ACHN (cell line): ENCODE measurements at places on chromosomes 5 and 9.

DNA sequence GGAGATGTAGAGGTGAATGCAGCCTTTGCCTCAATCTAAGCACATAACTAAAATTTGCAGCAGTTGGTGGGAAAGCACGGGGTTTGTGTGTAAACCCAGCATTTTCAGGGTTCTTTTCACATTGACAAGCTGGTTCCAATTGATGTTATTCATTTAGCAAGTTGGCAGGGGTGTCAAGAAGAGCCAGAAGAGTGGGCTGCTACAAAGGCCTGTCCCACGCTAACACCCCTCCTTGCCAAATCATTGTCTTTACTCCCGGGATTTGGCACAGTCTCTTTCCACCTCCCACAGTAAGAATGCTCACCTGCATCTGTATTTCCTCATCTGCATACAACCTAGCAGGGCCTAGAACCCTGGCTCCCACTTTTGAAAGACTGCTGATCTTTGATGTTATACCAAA lies 11.8 kb downstream of the RGMB start:
- no peak for DNase-seq

- no peak for DNase-seq
These were observed 548.2 kb upstream of the CLINT1 start for GRCh38 chr5:158406884-158407823.

- no peak for DNase-seq
These were observed 76.8 kb downstream of the PALM2AKAP2 start for GRCh38 chr9:109856785-109857184.

GRCh38 chr5:147208134-147208533 lies 26.7 kb upstream of the STK32A start:
- no peak for DNase-seq

DNA sequence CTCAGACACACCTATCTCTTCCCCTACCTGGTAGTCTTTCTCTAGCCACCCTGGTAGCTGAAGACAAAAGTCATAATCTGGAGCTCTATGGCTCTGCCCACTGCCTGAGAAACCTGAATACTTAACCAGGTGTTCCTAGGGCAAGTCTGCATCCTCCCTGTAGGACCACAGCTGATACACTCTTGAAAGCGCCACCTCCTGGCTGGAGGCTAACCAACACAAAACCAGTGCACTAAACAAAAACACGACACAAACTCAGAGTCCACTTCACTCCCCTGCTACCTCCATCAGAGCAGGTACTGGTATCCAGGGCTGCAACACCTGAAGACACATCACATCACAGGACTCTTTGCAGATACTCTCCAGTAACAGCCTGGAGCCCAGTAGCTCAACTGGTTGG lies 84.6 kb upstream of the ANXA1 start:
- DNase-seq: no peak

- peak; percentile 43 for DNase-seq
These were observed at the start of gene GCNT4 for GRCh38 chr5:75052192-75053053. Gene GCNT4 (minus strand): TSS chr5:75052558. CDS start chr5:75030037, 22,521 bp downstream.

DNA sequence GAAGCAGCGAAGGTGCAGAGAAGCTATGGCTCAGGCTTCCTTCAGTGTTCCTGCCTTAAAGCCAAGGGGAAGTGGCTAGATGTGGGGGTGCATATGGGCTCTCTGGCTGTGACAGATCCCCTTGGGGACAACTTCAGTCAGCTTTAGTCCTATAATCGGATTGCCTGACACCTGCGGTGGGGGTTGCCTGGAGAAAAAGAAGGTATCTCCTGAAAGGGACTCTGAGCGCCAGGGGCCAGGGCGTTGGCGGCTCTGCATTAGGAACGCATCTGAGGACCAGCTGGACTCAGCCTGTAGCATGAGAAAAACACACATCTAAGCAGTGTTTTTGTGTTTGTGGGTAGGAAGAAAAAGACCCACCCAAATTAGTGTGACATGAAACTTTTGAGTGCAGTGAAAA lies 84.3 kb upstream of the OTULINL start:
- no peak for DNase-seq

DNA sequence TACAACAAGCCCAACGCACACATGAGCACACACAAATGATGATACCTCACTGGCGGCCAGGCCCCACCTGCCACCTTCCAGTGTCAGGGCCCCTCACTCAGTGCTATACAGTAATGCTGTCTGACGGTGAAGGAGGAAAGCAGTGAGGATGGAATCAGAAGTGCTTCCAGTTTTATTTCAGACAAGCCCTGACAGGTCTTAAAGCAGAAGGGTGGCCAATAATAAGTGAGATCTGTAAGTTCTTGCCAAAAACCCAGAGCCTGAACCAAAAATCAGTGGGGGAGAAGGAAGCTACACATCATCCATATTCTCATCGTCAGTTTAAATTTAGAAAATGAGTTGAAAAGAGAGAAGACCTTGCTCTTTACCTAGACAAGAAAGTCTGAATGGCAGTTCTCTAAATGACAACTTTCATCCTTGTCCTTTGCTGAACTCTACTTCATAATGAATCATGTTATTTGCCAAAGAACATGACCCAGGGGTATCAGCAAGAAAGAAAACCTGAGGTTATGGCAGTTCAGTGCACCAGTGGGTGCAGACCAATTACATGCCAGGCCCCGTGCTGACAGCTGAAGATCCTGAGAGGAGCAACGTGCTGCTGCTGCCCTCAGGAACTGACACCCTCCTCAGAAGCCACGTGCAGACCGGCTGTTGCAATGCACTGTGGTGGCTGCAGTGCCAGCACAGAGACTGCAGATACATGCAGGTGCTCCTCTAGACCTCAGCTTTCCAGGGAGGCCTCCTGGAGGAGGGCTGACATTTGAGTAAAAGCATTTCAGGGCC lies 118.7 kb downstream of the DROSHA start:
- no peak for DNase-seq

DNA sequence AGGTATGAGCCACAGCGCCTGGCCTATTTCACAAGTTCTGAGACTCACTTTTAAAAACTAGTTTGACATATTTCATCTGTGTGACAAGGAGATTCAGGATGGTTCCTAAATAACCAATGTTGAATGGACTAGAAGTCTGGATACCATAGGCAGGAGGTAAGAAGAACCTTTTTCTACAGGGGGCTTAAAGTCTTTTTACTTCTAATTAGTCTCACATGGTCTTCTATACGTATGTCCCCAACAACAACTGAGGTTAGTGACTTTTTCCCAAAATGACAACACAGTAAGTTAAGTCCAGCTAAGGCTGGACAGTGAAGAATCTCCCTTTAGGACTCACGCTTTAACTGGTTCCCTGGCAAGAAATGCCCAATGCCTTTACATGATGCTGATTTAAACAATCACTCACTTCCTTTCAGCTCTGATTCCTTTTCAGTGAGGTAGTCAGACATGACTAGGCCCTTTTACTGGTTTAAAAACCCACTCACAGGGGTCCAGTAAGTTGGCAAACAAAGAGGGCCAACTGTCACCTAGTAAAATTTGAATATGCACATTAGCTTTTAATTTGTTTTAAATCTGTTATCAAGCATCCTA lies 12.1 kb upstream of the HAUS6 start:
- DNase-seq: no peak

GRCh38 chr5:317086-317811 lies 4.3 kb upstream of the AHRR start:
- DNase-seq: peak; percentile 71

DNA sequence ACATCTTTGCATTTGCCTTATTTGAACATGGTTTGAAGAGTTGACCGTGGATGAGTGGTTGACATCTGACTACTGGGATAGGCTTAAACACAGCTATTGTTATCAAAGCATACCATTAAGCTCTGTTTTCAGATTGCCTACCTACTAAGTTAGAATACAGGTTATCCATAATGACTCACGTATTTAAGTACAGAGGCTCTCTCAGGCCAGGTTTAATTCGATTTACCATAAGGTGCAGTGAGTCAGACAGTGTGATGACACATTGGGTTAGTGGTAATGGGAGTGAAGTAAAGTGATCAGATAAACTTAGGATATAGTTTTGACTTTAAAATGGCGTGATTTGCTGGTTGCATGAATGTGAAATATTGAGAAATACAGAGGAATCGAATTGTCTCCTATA lies 732.0 kb upstream of the CTNND2 start:
- no peak for DNase-seq

GRCh38 chr5:148515460-148515859 lies 131.7 kb downstream of the FBXO38 start:
- no peak for DNase-seq

- DNase-seq: no peak
These were observed 50.9 kb downstream of the GOLPH3 start for GRCh38 chr5:32123058-32123805.

GRCh38 chr5:39274398-39275085 lies 55.2 kb upstream of the FYB1 start:
- no peak for DNase-seq

- DNase-seq: no peak
These were observed 74.5 kb downstream of the CDKN2A start for GRCh38 chr9:21919377-21920362.

- DNase-seq: no peak
These were observed 178.5 kb downstream of the GDNF start for GRCh38 chr5:37661227-37661920.

DNA sequence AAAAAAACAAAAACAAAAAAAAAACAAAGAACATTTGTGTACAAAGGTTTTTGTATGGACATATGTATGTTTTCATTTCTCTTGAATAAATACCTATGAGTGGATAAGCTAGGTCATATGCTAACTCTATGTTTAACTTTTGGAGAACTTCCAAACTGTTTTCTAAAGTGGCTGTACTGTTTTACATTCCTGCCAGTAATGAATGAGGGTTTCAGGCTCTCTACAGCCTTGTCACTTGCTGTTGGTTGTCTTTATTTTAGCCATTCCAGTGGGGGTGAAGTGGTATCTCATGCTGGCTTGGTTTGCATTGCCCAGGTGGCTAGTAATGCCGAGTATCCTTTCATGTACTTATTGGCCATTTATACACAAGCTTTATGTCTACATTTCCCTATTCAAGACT lies 9.1 kb upstream of the TRIO start:
- DNase-seq: no peak

GRCh38 chr5:179915406-179915935 lies 7.8 kb upstream of the TBC1D9B start:
- no peak for DNase-seq

- no peak for DNase-seq
These were observed 16.0 kb downstream of the ANGPTL2 start for GRCh38 chr9:127106466-127106855.

DNA sequence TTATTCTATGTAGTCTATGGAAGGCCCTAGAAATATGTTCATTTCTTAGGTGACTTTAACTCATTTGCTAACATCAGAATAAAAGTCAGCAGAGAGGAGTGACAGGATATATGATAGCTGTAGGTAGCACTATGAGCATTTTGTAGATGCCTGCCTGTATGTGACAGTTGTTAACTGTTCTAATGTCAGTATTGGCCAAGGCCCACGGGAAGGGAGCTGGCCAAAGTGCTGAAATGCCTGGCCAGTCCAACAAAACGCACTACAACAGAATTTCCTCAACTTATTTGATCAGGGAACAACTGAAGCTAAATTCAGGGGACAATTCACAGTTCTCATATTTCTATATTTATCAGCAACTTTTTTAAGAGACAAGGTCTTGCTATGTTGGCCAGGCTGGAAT lies 20.8 kb downstream of the SV2C start:
- peak; percentile 25 for DNase-seq

DNA sequence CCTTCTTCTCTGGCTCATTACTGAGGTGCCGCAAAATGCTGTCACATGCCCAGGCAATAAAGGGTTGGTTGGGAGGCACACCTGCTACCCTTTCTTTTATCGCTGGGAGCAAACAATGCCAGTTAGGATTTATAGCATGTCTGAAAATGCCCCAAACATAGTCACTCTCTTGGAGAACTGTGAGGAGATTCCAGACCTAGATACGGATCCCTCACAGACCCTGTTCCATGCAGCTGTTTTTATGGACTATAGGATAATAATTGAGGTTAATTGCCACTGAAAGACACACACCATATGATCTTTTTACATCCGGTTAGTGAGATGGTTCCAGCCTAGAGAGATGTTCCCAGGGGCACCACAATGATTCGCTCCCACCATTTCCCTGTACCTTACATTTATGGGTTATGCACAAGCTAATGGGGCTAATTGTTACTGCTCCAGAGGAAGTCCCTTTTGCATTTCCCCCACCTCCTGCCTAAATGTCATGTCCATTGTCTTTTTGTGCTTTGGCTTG lies 318.1 kb downstream of the PIK3R1 start:
- DNase-seq: no peak

GRCh38 chr9:138076650-138077009 lies 199.0 kb downstream of the CACNA1B start:
- DNase-seq: no peak

DNA sequence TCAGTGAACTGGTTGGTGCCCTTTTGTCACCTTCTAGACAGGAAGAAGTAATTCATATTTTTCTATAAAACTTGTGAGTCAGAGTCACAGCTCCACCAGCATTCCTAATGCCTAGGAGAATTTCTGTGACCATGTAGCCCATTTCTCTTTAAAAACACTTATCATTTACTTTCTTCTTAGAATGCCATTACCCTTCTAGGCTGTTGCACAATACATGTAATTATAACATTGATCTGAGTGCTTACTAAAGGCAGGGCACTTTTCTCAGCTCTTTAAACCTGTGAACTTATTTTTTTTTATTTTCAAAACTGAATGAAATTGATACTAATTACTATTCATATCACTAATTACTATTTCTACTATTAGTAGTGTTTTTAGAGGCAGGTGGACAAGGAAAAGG lies 373.7 kb downstream of the TLE4 start:
- no peak for DNase-seq

GRCh38 chr9:87516222-87516925 lies 18.7 kb downstream of the DAPK1 start:
- DNase-seq: peak; percentile 38

DNA sequence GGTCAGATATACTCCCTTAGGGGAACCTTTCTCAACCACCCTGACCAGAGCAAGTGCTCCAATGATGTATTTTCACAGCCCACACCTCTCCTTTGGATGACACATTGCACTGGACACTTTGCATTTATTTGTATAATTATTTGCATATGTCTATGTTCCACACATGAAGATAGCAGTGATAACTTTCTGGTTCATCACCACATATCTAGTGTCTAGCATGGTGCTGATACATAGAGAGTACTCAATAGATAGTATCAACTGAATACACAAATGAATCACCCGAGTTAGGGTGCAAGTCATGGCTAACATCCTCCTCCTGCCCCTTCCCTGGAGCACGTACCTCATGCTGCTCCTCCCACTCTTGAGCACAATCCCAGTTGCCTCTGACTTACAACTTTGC lies 617.6 kb downstream of the EBF1 start:
- no peak for DNase-seq

DNA sequence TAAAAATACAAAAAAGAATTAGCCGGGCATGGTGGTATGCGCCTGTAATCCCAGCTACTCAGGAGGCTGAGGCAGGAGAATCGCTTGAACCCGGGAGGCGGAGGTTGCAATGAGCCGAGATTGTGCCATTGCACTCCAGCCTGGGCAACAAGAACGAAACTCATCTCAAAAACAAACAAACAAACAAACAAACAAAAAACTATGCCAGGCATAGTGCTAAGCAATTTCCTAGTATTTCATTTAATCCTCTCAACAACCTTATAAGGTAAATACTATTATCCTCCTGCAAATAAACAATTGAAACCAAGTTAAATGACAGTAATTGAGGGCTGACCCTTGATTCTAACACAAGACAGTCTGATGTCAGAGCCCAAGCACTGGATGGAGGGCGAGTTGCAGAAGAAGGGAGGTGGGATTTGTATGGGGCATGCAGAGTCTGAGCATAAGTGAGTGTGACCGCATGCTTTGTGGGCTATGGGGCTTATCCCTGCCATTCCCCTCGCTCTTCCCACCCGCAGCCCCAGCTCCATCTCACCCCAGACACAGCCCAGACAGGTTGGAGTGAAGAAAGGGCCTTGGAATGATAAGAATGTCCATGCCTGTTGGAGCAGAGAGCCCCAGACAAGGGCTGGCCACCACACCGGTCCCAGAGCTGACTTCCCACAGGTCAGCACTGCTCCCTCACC lies 24.3 kb upstream of the RPS14 start:
- DNase-seq: peak; percentile 97
